Activated CD4-positive, CD25-positive, alpha-beta regulatory T cell treated with anti-CD3 and anti-CD28 coated beads, Interleukin-2, amount 50 U/mL, for 24 hours (primary cell): ENCODE measurements at places on chromosomes 7 and 10.

DNA sequence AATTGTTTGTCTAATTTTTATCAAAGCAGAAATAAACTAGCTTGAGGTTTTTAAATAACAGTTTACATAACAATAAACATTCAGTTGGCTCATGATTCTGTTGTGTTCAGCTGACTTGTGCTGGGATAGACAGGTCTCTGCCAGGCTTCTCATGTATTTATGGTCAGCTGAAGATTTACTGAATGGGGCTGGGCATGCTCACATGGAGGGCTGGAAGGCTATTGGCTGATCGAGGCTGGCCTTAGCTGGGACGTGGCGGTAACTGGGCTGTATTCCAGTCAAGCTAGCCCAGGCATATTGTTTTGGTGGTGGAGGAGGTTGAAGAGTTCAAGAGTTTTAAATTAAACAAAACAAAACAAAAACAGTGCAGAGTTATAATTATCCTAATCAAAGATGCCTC is 251.0 kb upstream of the MTPN start:
- ATAC-seq: no peak

DNA sequence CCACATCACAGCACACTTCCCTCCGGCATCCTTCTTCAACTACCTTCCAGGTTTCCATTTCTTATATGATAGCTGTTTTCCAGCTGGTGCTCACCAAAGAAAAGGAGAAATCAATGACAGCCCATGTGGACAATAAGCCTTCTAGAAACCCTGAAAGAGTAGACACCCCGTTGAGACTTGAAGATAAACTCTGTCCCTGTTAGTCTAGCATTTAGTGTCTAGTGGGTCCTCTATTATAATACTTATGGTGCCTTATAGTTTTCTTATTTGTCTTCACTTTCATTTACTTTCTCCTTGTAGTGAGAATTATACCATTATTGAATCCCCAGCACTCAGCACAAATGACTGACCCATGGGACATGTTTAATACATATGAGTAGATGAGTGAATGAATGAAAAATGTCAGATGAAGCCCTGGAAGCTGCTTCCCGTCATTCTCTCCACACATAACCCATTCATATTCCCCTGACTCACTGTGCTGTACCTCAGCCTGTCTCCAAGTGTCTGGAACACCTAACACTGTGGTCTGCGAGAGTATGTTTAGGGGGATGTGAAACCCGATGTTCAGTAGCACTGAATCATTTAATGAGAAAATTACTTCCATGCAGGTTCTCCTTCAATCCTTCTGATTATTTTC is 377.6 kb downstream of the GPR158 start:
- no peak for ATAC-seq

DNA sequence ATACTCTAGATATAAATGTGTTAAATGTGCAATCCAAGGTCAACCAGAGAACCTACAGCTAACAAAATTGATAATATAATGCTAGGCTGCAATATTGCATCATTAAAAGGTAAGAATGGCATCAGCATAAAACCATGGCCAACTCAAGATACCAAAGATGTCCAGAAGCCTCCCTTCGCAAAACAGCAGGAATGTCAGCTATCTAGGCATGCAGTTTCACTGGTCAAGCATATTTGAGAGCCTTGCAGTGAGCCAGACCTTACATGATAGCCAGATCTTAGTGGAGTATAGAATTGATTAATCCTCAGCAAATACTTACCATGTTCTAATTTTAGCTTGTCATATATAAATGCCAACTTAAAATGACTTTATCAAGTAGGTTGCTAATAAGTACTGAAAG is 138.8 kb downstream of the ZEB1 start:
- ATAC-seq: peak; percentile 41

- no peak for ATAC-seq
These were observed 41.1 kb downstream of the NKX6-2 start for GRCh38 chr10:132744839-132745238.

GRCh38 chr10:133141144-133141957 is 18.7 kb upstream of the KNDC1 start:
- ATAC-seq: no peak

GRCh38 chr7:42939457-42940240 is 7.5 kb downstream of the MRPL32 start:
- peak; percentile 75 for ATAC-seq

DNA sequence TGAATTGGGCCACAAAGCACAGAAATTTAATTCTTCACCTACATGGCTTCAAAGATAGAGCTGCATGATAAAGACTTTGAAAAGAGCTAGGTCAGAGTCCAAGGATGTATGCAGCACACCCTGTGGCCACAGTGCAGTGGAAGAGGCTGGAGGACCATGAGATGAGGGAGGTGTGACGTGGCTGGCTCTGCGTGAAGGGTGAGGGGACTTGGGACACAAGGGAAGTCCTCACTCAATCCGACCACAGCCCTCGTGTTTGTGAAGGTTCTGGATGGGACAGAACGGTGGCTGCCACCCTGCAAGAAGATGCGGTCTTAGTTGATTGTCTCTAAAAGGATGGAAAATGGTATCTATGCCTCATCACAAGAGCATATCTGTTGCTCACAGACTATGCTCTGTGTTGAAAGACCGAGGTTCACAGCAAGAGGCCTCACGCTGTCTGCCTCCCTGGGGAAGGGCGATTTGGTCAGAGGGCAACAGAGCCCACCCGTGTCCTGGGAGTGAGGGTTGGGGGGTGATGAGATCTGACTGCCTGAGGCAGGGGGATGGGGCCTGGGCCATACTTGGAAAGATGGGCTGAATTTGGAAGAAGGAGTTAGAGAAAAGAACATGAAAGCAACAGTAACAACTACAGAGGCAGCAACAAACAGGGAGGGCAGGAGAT is 174.4 kb upstream of the SHH start:
- ATAC-seq: no peak

GRCh38 chr10:117500456-117500855 is 42.1 kb upstream of the EMX2 start:
- no peak for ATAC-seq

DNA sequence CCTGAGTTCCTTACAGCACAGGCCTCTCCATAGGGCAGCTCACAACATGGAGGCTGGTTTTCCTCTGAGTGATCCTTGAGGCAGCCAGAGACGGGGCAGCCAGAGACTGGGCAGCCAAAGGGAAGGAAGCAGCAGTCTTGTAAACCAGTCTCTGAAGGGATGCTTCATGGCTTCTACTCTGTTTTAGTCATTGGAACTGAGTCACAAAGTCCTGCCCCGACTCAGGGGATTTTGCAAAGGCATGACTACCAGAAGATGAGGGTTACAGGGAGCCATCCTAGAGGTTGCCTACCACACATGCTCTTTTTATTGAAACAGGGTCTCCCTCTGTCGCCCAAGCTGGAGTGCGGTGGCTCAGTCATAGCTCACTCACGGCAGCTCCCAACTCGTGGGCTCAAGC is 44.4 kb upstream of the COMMD3 start:
- ATAC-seq: peak; percentile 56

GRCh38 chr7:14902589-14903067 is at the start of gene DGKB:
Gene DGKB, minus strand, starts transcription at chr7:14902751.
- no peak for ATAC-seq

DNA sequence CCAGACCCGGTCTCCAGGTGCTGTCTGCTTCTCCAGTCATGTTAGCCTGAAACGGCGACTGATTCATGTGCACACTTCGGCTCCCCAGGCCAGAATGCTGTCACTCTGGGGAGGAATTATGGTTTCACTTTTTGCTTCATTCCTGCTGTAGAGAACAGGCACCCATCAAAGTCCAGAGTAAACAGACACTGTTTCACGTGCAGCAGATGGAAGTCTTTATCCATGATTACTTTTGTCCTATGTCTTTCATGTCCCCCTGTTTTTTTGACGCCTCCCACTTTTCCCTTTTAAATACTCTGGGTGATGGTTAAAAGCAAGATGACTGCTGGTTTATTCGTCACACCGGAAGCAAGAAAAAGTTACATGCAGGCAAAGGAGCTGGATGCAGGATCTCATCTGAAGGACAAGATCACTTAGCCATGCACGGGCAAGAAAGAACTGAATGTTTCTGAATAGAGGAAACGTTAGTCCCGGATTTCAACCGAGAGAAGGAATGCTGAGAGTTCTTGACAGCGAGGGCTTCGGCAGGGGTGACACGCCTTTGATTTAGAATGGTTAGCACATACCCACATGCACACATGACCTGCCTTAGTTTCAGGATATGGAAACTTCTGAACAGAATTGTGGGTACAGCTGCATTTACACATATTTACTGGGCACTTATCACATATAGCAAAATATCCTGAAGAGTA is 250.0 kb upstream of the KLF6 start:
- no peak for ATAC-seq

DNA sequence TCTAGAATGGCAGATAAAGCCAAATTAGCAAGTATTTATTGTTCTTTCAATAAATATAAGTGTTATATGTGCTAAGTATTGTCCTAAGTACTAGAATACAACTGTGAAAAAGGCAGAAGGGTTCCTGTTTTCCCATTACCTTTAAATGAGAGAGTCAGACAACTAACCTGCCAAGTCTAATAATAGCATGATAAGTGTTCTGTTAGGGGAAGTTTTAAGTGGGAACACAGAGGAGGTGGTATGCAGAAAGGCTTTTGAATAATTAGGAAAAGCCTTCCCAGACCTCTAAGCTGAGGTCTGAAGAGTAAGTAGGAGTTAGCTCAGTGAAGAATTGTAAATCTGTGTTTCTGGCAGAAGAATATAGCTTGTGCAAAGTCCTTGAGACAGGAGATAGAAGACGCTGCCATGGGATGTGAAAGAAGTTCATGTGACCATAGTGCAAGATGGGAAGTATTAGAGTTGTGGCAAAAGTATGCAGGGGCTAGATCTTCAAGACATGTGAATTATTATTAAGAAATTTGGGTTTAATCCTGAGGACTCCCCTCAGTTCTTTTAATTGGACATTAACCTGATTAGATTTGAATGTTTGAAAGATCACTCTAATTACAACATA is 12.5 kb downstream of the SHOC2 start:
- ATAC-seq: no peak

- no peak for ATAC-seq
These were observed 23.4 kb downstream of the EBF3 start for GRCh38 chr10:129940617-129941198.

GRCh38 chr10:108597031-108597430 is 1326.3 kb downstream of the XPNPEP1 start:
- ATAC-seq: no peak

GRCh38 chr7:24825931-24826661 is 68.8 kb upstream of the GSDME start:
- ATAC-seq: peak; percentile 2

GRCh38 chr7:11313801-11314200 is 340.1 kb downstream of the PHF14 start:
- no peak for ATAC-seq

DNA sequence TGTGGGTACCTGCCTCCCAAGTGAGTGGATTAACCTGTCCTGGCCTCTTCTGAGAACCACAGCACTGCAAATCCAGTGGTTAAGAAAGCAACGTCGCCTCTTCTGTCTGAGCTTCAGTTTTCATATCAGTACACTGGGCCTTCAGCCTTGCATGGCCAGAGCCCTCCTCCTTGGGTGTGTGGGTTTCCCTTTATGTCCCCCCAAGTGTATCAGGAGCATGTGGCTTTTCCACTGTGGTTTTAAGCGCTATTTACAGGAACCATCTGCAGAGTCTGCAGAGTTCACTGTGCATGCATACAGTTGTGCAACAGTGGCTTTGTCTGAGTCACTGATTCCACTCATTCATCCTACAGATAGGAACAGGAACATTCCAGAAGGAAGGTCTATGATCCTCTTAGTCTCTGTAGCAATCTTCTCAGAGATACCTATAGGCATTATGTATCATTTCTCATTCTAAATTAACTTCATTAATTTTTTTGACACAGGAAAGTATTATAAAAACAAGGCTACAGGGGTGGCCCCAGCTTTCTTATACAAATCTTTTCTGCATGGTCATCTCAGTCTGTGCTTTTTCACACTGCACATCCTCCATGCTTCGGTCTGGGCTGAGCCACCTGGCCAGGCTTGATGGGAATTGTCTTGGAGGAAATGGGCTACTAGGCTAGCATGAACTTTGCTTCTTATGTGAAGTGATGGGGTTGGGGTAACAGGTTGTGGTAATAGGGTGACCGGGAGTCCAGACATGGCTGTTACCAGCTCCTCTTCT is 17.1 kb downstream of the MBL2 start:
- no peak for ATAC-seq

GRCh38 chr7:833601-834258 is 1.5 kb downstream of the SUN1 start:
- ATAC-seq: no peak

DNA sequence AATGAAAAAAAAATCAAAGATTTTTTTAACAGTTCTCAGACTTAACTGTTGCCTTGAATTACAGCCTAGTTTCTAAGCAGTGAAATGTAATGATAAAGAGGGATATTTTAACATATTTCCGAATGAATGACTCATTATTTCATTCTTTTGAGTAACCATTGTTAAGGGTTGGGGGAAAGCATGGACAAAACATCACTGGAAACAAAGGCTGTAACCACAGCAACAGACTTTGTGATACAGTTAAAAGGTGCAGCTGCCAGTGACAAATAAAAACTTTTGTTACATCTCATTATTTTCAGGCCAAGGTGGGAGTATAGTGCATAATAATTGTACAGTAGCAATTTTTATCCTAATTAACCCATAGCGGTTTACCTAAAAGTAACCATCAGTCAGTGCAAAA is 172.6 kb downstream of the LRRTM3 start:
- no peak for ATAC-seq

- ATAC-seq: no peak
These were observed 8.5 kb upstream of the ZNF22 start for GRCh38 chr10:44992070-44992731.

DNA sequence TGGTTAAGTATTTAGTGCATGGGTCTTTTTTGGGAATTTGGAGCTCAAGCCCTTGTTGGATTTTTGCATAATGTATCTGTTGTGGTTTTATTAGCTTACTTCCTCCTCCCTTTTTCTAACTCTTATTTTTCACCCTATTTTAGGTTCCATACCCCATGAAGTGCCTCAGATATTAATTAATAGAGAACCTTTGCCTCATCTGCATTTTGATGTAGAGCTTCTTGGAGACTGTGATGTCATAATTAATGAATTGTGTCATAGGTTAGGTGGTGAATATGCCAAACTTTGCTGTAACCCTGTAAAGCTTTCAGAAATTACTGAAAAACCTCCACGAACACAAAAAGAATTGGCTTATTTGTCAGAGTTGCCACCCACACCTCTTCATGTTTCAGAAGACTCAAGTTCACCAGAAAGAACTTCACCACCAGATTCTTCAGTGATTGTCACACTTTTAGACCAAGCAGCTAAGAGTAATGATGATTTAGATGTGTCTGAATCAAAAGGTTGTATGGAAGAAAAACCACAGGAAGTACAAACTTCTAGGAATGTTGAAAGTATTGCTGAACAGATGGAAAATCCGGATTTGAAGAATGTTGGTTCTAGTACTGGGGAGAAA is 28.0 kb downstream of the SIRT1 start:
- ATAC-seq: no peak

GRCh38 chr10:80498833-80499741 is 38.6 kb upstream of the SH2D4B start:
- ATAC-seq: peak; percentile 84

GRCh38 chr7:6262221-6262620 is 10.2 kb downstream of the CYTH3 start:
- ATAC-seq: no peak
